ENCODE measurements at places on chromosomes 7 and 10.

DNA sequence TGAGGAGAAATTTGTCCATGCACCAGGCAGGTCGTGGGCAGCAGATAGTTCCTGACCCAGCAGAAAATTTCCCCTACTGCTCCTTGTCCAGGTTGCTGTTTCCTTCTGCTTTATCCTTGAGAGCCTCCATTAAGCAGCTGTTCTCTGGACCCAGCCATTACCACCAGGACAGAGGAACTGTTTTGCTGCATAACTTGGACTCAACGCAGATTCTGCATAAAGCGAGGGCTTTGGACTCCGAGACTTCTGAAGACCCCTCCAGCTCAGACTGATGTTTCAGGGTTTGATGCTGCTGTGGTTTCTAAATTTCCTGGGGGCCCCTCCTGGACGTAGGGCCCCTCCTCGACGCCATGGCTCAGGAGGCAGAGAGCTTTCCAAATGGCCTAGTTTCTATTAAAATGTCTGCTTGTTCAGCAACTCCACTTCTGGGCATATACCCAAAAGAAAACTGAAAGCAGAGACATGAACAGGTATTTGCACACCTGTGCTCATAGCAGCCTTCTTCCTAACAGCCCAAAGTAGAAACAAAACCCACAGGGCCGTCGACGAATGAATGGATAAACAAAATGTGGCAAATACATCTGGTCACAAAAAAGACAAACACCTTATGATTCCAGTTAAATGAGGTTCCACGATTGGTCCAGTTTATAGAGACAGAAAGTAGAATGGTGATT, 28.3 kb upstream of the LMTK2 start:
- no peak for DNase-seq

DNA sequence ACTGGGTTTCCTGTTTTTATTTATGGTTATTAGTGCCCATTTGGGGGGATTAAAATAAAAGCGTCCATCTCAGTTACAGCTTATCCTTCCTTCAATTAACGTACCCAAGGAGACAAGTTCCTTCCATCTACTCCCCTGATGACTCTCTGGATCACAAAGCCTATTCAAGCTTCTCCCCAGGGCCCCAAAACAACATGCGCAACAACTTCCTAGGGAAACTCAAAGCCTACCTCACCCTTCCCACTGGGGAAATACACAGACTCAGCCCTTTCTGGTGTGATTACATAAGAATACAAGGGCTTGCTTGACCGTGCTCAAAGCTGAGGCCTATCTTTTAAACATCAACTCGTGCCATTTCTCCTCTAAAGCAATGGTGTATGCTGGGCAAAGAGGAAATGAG, 112.4 kb downstream of the CDK6 start:
- DNase-seq = no peak

- DNase-seq = no peak
Observed at GRCh38 chr10:78664929-78665553, 403.7 kb upstream of the ZMIZ1 start.

GRCh38 chr7:57427594-57427993, 22.4 kb upstream of the ZNF716 start:
- DNase-seq = no peak

GRCh38 chr10:75932921-75933320, 501.5 kb downstream of the LRMDA start:
- DNase-seq = no peak

DNA sequence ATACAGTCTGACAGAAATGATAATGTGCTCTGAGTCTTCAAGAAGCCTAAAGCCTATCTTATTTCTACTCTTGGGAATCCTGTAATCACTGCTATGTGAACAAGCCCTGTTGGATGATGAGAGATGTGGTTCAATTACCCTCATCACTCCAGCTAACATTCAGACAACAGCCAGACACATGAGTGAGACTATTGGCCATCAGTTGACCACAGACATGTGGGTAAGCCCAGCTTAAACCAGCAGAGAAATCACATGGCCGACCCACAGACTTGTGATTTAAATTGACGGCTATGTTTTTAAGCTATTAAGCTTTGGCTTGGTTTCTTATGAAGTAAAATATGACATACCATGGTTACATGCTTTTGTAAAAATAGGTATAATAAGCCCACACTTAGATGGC, 2.6 kb downstream of the MBL2 start:
- no peak for DNase-seq

- no peak for DNase-seq
Observed at GRCh38 chr10:122864194-122864592, 15.2 kb downstream of the FAM24B start.

- DNase-seq = no peak
Observed at GRCh38 chr10:21530641-21531040, 3.4 kb upstream of the MLLT10 start.

Data from activated T-cell treated with anti-CD3 and anti-CD28 coated beads, Interleukin-2, amount 50 U/mL, for 4 hours (primary cell).